ENCODE measurements at places on chromosomes 1 and 21. TPM values are rescaled to one million over a fixed set of nuclear protein-coding genes. Genes with fewer than 3 reads are reported as not detected.

The PRELP gene
- total RNA-seq = 1.1 TPM

The CCDC27 gene
- not detected for total RNA-seq

The RNPEP gene
- 63.8 TPM for total RNA-seq

The POLR3GL gene
- 19.2 TPM for total RNA-seq
